ENCODE measurements at places on chromosomes 7 and 10.

DNA sequence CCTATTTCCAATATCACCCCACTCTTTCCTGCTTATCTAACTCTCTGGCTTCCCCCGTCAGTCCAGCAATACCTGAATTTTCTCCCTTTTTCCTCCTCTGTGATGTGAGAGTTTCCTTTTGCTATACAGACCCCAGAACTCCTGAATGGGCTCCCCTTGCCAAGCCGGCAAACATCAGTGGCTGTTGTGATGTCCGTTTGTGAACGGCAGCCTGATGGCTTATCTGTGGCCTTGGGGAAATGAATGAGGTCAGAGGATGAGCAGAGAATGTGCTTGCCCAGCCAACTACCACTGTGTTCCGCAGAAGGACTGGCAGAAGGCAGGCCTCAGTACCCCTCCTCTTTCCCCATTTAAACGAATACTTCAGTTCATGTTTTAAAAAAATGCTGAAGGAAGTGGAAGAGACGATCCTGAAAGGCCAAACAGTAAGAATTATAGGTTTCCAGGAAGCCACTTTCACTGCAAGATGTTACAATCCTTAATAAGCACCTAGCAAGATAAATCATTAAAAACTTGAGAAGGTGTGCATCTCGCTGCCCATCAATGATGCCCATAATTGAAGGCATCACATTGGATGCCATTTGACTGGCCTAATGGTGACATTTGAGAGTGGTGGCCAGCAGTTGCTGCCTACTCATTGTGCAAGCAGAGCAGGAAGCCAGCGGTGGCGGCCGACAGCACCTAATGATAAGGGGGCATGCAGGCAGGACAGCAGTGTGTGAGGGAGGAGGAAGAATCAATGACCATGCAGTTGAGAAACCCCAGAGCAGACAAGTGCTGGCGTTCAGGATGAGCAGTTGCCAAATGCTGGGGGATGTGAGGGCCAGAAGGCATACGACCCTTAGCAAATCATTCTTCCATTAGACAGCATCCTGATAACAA is 31.5 kb downstream of the SLC18A2 start:
- no peak for DNase-seq

DNA sequence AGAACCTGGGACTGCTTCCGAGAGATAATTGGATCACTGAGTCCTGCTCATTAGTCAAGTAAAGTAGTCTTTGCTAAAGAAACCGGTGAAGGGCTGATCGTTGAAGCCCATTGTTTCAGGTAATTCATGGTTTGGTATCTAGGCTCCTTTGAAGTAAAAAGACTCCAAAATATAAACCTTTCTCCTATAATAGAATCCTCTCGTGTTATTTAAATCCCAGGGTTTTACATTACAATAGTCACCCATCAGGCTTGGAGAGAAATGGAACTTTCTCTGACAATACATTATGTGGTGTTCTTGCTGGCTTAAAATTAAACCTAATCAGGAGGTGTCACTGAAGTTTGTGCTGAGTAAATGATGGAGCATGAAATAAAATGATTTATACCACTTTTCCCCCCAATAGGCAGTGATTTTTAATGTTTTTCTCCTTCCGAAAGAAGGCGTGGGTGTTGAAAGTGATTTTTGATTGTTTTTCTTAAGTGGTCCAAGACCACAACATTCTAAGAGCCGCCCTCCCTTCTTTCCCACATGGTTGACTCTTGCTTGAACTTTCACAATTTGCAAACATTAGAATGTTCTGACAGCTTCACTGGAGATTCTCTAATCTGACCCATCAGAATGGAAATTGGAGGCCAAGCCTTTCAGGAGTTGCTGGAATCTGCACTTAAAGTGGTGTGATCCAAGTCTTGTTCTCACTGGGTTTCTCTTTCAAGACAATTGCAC is 44.2 kb downstream of the LRMDA start:
- DNase-seq = no peak

DNA sequence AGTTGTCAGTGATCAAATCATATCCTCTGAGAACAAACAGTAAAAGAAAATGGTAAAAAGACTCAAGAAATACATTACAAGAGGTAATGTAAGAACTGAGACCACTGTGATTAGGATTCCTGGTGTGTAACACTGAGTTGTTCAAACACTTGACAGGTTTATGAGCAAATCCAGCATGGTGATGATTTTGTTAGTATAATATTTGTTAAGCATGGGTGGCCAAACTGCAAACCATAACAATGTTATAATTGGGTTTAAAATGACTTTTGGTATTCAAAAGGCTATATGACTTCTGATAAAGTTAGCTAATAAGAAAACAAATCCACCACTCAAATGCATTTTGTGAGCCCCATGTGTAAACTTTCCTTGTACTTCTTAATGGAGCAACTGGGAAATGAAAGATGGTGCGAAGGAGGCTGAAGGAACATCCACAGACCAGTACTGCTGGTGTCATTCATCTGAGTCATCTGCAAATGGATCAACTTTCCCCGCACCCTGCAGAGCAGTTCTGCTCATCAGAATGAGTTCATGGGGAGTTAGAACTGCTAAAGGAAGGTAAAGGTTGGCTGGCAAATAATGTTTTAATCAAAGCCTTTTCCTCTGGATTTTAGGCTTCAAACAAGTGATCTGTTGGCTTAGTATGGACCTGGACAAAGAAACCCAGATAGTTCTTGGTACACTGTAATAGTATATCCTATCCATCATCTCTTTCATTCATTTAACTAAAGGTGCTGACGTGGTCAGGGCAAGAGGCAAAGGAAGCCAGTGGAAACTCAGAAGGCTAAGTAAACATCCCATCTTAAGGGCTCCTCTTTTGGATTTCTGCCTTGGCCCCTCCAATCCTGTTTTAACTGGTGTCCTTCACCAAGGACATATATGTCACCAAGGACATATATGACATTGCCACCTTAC is 45.0 kb downstream of the AFAP1L2 start:
- DNase-seq = no peak

DNA sequence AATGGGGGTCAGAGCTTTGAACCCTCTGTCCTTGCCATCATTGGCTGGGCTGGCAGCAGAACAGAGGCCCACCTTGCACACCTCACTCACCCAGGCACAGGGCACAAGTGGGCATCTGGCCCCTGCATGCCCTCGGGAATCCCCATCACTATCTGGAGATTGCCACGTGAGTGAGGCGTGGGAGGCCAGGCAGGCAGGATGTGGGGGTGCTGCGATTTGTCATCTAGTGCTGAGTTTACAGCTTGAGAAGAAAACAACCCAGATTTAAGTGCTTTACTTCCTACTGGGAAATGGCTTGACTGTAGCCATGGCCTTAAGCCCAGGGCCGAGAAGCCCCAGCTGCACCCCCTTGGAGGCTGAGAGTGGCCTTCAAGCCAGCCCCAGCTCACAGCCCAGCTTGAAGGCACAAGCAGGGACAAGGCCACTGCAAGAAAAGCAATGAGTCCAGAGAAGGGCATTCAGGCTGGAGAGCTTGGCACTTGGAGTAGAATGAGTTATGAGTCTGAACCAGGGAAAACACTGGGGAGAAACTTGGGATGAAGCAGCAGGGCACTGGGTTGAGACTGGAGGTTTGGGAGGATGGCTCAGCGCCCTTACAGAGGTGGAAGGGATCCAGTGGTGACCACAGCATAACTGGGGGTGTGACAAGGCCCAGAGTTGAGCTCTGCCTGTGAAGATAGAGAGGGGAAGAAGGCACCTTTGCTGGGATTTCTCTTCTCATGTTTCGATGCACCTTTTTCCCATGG is 123.0 kb downstream of the CXCL12 start:
- no peak for DNase-seq

- no peak for DNase-seq
These were observed 85.7 kb downstream of the PARP12 start for GRCh38 chr7:139976838-139977656.

GRCh38 chr10:60303778-60304177 is 85.9 kb downstream of the ANK3 start:
- no peak for DNase-seq
